AG04450 (cell line): ENCODE measurements at places on chromosomes 7 and 10. TPM values are rescaled to one million over a fixed set of nuclear protein-coding genes. Genes with fewer than 3 reads are reported as not detected.
A peak's percentile ranks its signal among the peaks of the same experiment; 100 is the strongest.

Gene DRGX
- polyA plus RNA-seq: not detected in 2 replicates

Gene GTPBP4
- polyA plus RNA-seq: 33.4 and 34.9 TPM in 2 replicates

DNA sequence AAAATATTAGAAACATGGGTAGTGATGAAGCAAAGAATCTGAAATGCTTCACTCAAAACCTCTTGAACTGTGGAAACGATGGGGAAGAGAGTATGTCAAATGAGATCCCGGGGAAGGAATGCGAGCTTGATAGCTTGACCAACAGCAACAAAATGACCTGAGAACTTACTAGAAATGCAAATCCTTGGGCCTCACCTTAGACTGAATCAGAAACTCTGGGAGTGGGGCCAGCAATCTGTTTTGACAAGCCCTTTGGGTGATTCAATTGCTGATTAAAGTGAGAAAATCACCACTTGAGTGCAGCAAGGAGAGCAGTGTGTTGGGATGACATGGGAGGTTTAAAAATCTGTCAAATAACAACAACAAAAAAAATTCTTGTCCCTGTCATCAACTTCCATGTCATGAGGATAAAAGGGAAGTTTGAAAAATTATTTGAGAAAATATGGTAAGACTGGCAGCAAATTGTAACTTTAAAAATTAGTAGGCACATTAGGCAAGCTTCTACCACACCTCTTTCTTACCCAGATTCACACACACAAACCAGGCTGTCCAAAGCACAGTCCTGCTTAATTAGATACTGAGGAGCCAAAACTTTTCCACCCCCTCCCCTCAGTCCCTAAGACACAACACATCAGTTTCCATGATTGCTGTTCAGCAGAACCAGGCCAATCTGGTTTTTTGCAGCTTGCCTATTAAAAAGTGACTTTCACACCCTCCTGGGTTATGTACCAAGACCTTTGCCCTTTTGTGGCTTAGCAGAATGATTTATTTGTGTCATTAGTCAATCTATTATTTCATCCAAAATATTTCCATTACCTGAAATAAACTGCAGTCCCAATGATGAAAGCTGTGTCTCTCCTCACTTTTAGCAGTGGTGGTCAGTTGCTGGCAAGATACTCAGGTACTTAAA, 15.6 kb downstream of the CALCR start:
- DNase-seq: no peak

Gene ZNF277
- polyA plus RNA-seq: 18.8 and 30.3 TPM in 2 replicates

DNA sequence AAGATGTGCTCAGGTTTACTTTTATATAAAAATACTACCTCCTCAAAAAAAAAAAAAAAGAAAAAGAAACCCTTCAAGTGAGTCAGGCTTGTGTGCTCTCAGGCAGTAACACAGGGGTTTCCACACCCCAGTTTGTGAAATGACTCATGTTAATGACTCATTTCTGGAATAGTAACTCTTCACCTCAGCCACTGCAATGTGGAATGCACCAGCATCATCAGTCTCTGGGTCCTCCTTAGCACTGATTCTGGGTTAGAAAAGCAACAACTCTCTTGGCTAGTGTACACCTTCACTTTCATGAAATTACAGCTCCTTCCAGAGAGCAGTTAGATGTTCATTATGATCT, 110.6 kb downstream of the EMX2 start:
- DNase-seq: peak; percentile 23

GRCh38 chr10:43194266-43194665, 56.0 kb downstream of the CSGALNACT2 start:
- no peak for DNase-seq

- DNase-seq: no peak
Measured at GRCh38 chr7:47669901-47670384, 88.0 kb upstream of the TNS3 start.

- no peak for DNase-seq
Measured at GRCh38 chr7:155604504-155604997, 39.9 kb upstream of the RBM33 start.

Gene ZNF679
- polyA plus RNA-seq: not detected in 2 replicates

- DNase-seq: no peak
Measured at GRCh38 chr7:78023191-78023590, 224.6 kb downstream of the PHTF2 start.

GRCh38 chr7:94364816-94365215, 29.9 kb upstream of the COL1A2 start:
- no peak for DNase-seq

Gene PLXNA4
- polyA plus RNA-seq: 0.01 and 0.05 TPM in 2 replicates

DNA sequence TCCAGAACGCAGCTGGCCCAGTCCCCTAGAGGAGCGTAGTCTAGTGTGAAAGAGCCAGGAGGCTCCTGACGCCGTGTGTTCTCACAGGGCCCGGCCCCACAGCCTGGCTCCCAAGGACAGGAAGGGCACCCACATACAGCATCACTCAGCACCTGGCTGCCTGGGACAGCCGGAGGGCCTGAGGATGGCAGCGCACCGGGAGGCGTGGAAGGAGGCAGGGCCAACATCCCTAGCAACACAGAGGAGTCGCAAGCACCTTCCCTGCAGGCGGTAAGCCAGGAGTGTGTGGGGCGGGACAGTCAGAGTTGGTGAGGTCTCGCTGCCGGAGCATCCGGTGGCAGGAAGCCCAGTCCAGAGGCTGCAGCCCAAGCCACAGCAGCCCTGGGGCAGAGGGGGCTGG, 125.8 kb downstream of the MAD1L1 start:
- no peak for DNase-seq

- DNase-seq: no peak
Measured at GRCh38 chr7:18370633-18371032, 124.9 kb upstream of the HDAC9 start.

- DNase-seq: no peak
Measured at GRCh38 chr7:158561659-158562058, 26.0 kb downstream of the PTPRN2 start.

- no peak for DNase-seq
Measured at GRCh38 chr7:139777133-139777891, 486 bp downstream of the HIPK2 start.

Gene VAX1
- polyA plus RNA-seq: not detected in 2 replicates

Gene GPR15LG
- polyA plus RNA-seq: not detected in 2 replicates

- DNase-seq: no peak
Measured at GRCh38 chr10:101055411-101055810, 6.4 kb upstream of the KAZALD1 start.

Gene LIPF
- not detected in 2 replicates for polyA plus RNA-seq

Gene PRKAR1B
- polyA plus RNA-seq: 16.1 and 17.8 TPM in 2 replicates

Gene TRPV5
- not detected in 2 replicates for polyA plus RNA-seq

- DNase-seq: no peak
Measured at GRCh38 chr7:148472406-148472805, 118.2 kb upstream of the C7orf33 start.

DNA sequence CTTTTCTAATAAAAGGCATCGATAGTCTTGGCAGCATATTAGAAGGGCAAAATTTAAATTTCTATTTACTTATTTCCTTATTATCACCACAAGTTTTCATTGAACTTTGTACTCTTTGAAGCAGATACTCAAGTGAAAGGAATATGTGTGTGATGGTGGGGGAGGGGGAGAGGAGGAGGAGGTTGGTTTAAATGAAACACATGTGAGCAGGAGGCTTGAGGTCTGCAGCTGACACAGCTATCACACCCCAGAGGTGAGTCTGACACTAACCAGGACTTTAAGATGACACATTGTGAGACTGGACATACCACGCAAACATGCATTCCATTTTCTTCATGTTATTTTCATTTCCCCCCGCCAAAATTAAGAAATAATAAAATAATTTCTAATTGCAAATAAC, 63.3 kb downstream of the CTTNBP2 start:
- no peak for DNase-seq

DNA sequence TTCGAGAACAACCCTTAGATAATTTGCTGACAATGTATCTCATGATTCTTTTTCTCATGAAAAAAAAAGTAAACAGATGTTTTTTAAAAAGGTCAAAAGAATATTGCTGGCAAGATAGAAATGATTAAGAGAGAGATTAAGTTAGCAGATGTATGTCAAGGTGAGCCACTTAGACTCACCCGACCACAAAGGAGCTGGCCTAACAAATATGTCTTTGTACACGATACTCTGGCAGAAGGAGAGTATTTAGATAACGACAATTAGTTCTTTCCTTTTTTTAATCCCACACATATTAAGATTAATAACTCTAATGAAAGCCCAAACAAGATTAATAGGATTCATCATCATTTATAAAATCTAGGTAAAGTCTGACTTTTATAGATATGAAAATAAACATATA, 156.7 kb downstream of the RAPGEF5 start:
- no peak for DNase-seq

- no peak for DNase-seq
Measured at GRCh38 chr10:42488416-42488815, 150.0 kb downstream of the ZNF33B start.

DNA sequence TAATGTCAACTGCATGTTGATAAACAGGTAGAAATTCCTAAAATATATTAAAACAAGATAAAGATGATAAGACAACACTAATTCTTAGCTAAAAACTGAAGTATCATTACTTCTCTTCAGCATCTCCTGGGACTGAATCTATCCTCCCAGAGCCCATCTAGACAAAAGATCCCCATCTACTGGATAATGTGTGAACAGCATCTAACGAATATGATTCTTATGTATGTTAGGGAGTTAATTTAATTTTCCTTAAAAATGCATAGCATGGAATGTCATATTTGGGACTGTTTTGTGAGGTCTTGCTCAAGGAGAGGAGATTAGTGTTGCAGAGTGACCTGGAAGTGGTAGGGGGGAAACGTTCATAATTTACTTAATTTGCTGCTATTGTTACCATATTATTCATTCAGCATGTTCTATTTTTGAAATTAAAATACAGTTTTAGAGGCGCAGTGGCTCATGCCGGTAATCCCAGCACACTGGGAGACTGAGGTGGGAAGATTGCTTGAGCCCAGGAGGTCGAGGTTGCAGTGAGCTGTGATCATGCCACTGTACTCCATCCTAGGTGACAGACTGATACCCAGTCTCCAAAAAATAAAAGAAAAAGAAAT, 305.1 kb upstream of the CSTF2T start:
- DNase-seq: peak; percentile 27

Gene ZRANB1
- polyA plus RNA-seq: 29.9 and 36.9 TPM in 2 replicates

Gene MYOF
- 254 and 275 TPM in 2 replicates for polyA plus RNA-seq

Gene EIF4EBP2
- 27.3 and 31.2 TPM in 2 replicates for polyA plus RNA-seq

Gene CCAR1
- polyA plus RNA-seq: 58.9 and 69.9 TPM in 2 replicates

DNA sequence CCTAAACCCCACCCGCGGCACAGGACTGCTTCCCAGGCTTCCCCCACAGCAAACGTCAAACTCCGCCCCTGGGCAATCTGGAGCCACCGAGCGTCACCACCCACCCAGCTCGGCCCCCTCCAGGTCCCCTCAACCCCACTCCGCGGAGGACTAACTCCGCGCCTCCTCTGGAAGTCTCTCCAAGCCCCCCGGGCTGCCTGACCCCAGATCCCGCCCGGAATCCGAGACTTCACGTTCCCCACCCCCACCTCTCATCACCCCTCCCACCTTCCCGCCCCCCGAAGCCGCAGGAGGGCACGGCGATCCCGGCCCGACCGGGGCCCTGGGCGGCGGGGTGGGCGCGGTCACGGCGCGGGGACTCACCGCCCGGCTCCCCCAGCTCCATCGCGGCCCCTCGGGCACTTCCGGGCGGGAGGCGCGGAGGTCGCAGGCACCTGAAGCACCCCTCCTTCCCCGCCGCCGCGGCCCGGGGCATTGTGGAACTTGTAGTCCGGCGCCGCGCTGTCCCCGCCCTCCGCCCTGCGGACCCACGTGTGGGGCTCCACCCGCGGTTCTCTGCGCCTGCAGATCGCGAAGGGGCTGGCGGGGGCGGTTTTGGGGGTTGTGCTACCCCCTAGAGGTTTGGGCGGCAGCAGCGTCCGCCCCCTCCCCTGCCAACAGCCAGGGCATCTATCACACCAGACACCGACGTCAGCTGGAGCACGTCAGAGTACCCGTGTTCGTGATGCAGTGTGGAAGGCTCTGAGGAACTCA, at the start of gene TMUB1:
TMUB1 (minus strand) TSS at position 423 of the 753 bp plus-strand sequence. CDS start 930 bp downstream, outside the sequence.
- no peak for DNase-seq

Gene ZDHHC16
- 64.5 and 69.6 TPM in 2 replicates for polyA plus RNA-seq
